Osteocyte (in vitro differentiated cells): ENCODE measurements at places on chromosomes 11 and 22. TPM values are rescaled to one million over a fixed set of nuclear protein-coding genes. Genes with fewer than 3 reads are reported as not detected.
A peak's percentile ranks its signal among the peaks of the same experiment; 100 is the strongest.

The DNAJB7 gene
- not detected in 2 replicates for total RNA-seq

The ADM2 gene
- total RNA-seq: 20.6 and 21.1 TPM in 2 replicates

The NELL1 gene
- total RNA-seq: not detected in 2 replicates

The GLB1L2 gene
- total RNA-seq: 0.21 TPM in 1 of 2 replicates, not detected in the other

The ABCC8 gene
- total RNA-seq: not detected in 2 replicates

The ARSA gene
- 43.5 and 44.0 TPM in 2 replicates for total RNA-seq

- no peak for DNase-seq
- H3K36me3 ChIP-seq: no peaks in the 10 kb centered on the region
- H3K27me3 ChIP-seq: no peaks in the 10 kb centered on the region
- H3K4me3 ChIP-seq: no peak overlapping the region
- peaks cover 18% of the 10 kb centered on the region for H3K4me1 ChIP-seq
Observed at GRCh38 chr11:126465573-126466188, 110.2 kb downstream of the ST3GAL4 start.

GRCh38 chr11:72233773-72234513, 9.4 kb downstream of the INPPL1 start:
- no peak overlapping the region for H3K4me3 ChIP-seq
- no peaks in the 10 kb centered on the region for H3K27me3 ChIP-seq
- H3K36me3 ChIP-seq: peaks cover 52% of the 10 kb centered on the region
- peaks cover 15% of the 10 kb centered on the region for H3K4me1 ChIP-seq
- peak; percentile 59 for DNase-seq

DNA sequence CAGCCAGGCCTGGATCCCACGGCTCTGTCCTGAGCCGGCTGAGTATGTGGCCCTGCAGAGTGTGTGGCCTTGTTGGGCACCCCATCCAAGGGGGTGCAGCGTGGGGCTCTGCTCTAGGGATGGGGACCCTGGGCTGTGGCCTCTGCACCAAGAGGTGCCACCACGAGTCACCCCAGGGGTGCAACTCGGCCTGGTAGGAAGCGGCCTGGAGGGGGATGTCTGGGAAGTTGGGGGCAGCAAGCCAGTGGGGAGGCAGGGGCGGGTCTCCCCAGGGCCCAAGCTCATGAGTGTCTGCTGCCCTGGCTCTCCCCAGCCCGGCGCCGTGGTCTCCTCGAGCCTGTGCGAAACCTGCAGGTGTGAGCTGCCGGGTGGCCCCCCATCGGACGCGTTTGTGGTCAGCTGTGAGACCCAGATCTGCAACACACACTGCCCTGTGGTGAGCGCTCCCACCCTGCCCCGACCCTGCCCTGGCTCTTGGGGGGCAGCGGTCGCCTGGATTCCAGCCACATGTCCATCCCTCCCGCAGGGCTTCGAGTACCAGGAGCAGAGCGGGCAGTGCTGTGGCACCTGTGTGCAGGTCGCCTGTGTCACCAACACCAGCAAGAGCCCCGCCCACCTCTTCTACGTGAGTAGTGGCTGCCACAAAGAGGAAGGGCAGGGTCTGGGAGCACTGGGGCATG, 24.2 kb upstream of the MUC5B start:
- no peaks in the 10 kb centered on the region for H3K36me3 ChIP-seq
- no peaks in the 10 kb centered on the region for H3K27me3 ChIP-seq
- H3K4me1 ChIP-seq: no peaks in the 10 kb centered on the region
- peak; percentile 84 for DNase-seq

- H3K27me3 ChIP-seq: no peaks in the 10 kb centered on the region
- no peak for DNase-seq
- H3K4me1 ChIP-seq: peaks cover 33% of the 10 kb centered on the region
- H3K4me3 ChIP-seq: no peak overlapping the region
- H3K36me3 ChIP-seq: no peaks in the 10 kb centered on the region
- peak overlapping the region; percentile 69 for H3K27ac ChIP-seq
Observed at GRCh38 chr11:46553814-46554212, 40.0 kb downstream of the AMBRA1 start.
